ENCODE measurements at places on chromosomes 2 and 18.
A peak's percentile ranks its signal among the peaks of the same experiment; 100 is the strongest.

DNA sequence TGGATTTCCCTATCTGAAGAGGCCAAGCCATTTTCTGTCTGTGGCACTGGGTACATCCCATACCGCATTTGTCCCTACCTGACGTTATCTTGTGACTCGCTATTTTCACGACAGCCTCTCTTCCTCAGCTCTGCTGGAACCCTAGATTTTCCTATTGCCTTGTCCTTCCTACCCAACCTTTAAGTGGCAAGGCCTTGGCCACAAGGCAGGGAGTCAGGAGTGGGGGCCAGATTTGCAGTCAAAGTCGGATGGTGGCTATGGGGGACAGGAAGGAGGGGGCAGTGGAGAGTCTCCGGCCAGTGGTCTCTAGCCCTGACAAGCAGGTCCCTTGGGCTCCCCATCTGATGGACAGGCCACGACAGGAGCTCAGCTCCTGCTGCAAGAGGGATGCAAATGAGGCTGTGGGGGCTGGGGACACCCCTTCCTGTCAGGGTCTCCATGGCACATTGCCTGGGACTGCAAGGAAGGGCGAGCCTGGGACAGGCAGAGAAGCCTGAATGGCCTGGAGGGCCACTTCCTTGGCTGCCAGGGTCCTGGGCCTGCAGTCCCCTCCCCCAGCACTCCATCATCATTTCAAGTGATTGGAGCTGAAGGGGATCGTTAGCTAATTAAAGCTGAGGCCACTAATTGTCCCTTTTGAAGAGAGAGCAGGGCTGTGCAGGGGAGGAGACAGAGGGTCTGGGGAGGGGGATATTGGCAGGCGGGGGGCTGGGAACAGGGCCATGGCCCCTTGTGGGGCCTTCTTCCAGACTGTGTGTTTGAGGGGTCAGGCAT is 6.3 kb upstream of the ECEL1 start:
- DNase-seq = no peak

GRCh38 chr18:33573193-33573592 is 4.8 kb upstream of the ASXL3 start:
- DNase-seq = peak; percentile 85

DNA sequence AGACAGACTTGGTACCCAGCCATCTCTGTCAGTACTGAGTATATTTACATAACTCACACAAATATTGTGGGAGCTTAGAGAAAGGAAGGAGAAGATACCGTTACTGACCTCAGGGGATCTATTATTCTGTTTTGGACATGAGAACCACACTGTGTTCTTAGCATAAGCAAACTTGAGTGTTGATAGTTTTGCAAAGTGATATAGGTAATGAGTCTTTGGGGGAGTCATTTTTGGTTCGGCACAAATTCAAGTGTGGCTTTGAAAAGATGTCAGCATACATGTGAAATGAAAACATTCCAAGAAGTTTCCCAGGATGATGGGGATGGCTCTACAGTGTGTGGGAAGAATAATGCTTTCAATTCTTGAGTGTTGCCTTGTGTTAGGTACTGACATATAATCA is 24.1 kb downstream of the SMARCAL1 start:
- no peak for DNase-seq

GRCh38 chr2:199875400-199875799 is 24.4 kb upstream of the FTCDNL1 start:
- DNase-seq = no peak

Measured in NCI-H1417 treated with DMSO at 0.1 percent for 48 hours (cell line).